ENCODE measurements at places on chromosomes 7 and 10. TPM values are rescaled to one million over a fixed set of nuclear protein-coding genes. Genes with fewer than 3 reads are reported as not detected.

DNA sequence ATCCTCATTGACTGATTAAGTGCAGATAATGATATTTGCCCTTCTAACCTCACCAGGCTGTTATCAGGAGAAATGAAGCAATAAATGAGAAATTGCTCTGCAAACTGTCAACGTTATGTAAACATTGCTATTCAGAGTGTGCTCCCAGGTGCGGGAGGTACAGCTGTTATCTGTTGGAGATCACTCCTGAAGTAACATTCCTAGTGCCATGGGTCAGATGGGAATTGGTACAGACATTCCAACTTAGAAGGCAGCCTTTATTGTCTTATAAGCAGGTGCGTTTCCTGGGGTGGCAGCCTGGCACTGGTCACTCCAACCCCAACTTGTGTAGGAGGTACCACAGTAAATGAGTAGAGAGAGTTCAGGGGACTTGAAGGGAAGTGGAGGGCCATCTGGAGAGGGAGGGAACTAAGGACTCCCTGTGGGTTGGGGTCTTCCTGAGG, 36.8 kb downstream of the HK1 start:
- H3K27me3 ChIP-seq: no peaks in the 10 kb centered on the region
- peaks cover 18% of the 10 kb centered on the region for H3K4me1 ChIP-seq
- H3K4me3 ChIP-seq: no peak overlapping the region
- DNase-seq: no peak
- H3K36me3 ChIP-seq: no peaks in the 10 kb centered on the region

- no peak overlapping the region for H3K4me3 ChIP-seq
- DNase-seq: no peak
- no peaks in the 10 kb centered on the region for H3K36me3 ChIP-seq
- H3K27ac ChIP-seq: no peak overlapping the region
These were observed 56.8 kb upstream of the YAE1 start for GRCh38 chr7:39509436-39509835.

The ETV1 gene
- 4.2 TPM for total RNA-seq

- H3K4me3 ChIP-seq: no peak overlapping the region
- no peak overlapping the region for H3K27ac ChIP-seq
- no peaks in the 10 kb centered on the region for H3K36me3 ChIP-seq
These were observed 47.7 kb downstream of the KIAA1217 start for GRCh38 chr10:24256619-24257107.

DNA sequence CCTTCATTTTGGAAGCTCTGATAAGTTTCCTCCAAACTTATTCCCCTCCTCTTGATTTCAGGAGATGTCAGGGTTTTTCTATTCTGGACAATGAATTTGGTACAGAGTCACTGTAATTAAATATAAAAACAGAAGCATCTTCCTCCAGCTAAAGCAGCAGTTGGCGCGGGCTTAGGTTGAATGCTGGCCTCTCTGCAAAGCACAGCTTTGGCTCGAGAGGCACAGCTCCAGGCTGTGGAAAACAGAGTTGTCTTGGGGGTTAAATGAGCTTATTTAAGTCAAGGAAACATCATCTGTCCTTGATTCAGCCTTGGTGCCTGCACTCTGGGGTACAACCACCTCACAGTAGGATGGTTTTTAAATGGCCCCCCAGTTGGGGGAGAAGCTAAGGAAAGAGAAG, 35.0 kb upstream of the PDCD4 start:
- peaks cover 62% of the 10 kb centered on the region for H3K4me1 ChIP-seq
- H3K4me3 ChIP-seq: no peak overlapping the region
- DNase-seq: no peak
- no peaks in the 10 kb centered on the region for H3K27me3 ChIP-seq

- H3K4me1 ChIP-seq: peaks cover 8% of the 10 kb centered on the region
- no peaks in the 10 kb centered on the region for H3K27me3 ChIP-seq
- DNase-seq: no peak
- no peak overlapping the region for H3K27ac ChIP-seq
- H3K4me3 ChIP-seq: no peak overlapping the region
These were observed 223.2 kb downstream of the PRKG1 start for GRCh38 chr10:51297438-51297837.

The GCC1 gene
- 10.8 TPM for total RNA-seq

The AKR1C8 gene
- not detected for total RNA-seq

- H3K36me3 ChIP-seq: no peaks in the 10 kb centered on the region
- H3K27ac ChIP-seq: no peak overlapping the region
- H3K4me1 ChIP-seq: no peaks in the 10 kb centered on the region
- H3K27me3 ChIP-seq: no peaks in the 10 kb centered on the region
- H3K4me3 ChIP-seq: no peak overlapping the region
- no peak for DNase-seq
These were observed 313.8 kb upstream of the ADARB2 start for GRCh38 chr10:2051108-2051507.

- H3K4me3 ChIP-seq: no peak overlapping the region
- no peaks in the 10 kb centered on the region for H3K4me1 ChIP-seq
- H3K27ac ChIP-seq: no peak overlapping the region
- DNase-seq: no peak
These were observed 219.1 kb downstream of the SEC23IP start for GRCh38 chr10:120111628-120112027.

GRCh38 chr7:140238778-140239652, 62.2 kb upstream of the KDM7A start:
- no peaks in the 10 kb centered on the region for H3K4me1 ChIP-seq
- no peaks in the 10 kb centered on the region for H3K36me3 ChIP-seq
- H3K27ac ChIP-seq: no peak overlapping the region
- H3K27me3 ChIP-seq: no peaks in the 10 kb centered on the region
- no peak overlapping the region for H3K4me3 ChIP-seq
- no peak for DNase-seq

GRCh38 chr7:155518633-155519032, 27.7 kb downstream of the CNPY1 start:
- no peaks in the 10 kb centered on the region for H3K36me3 ChIP-seq
- H3K4me3 ChIP-seq: no peak overlapping the region
- no peak overlapping the region for H3K27ac ChIP-seq
- no peak for DNase-seq
- H3K4me1 ChIP-seq: no peaks in the 10 kb centered on the region

The WEE2 gene
- not detected for total RNA-seq

GRCh38 chr10:60849217-60849616, 70.9 kb downstream of the CDK1 start:
- H3K36me3 ChIP-seq: no peaks in the 10 kb centered on the region
- H3K27me3 ChIP-seq: no peaks in the 10 kb centered on the region
- no peak overlapping the region for H3K4me3 ChIP-seq
- H3K27ac ChIP-seq: peak overlapping the region; percentile 74

The TAS2R5 gene
- 6.1 TPM for total RNA-seq

The CACNA2D1 gene
- total RNA-seq: 16.9 TPM

The KLF14 gene
- total RNA-seq: not detected

DNA sequence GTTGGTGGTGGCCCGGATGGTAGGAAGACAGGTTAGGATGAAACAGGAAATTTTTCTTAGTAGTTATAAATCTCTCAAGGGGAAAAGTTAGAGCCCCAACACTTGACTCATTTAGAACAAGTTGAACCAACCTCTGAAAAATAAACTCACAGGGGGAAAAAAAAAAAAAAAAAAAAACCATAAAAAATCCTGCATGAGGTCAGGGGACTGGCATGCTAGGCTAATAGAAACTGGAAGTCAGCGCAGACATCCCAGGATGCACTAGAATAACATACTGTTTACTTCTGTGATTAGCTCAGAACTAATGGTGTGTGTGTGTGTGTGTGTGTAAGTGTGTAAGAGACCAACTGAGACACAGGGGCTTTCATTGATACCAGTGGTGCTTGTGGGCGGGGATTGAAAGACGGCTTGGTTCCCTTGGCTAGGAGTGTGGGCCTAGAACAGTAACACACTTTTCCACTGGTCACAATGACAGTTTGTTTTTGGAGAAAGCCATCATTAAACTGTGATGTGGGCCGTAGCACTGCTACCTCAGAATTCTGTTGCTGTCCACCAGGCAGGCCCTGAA, 491.6 kb upstream of the GALNT17 start:
- no peak overlapping the region for H3K4me3 ChIP-seq
- no peak for DNase-seq
- no peaks in the 10 kb centered on the region for H3K27me3 ChIP-seq
- H3K27ac ChIP-seq: no peak overlapping the region
- H3K36me3 ChIP-seq: no peaks in the 10 kb centered on the region

The FXYD4 gene
- not detected for total RNA-seq

GRCh38 chr10:126101325-126101724, 205.0 kb downstream of the FANK1 start:
- no peak overlapping the region for H3K27ac ChIP-seq
- no peaks in the 10 kb centered on the region for H3K36me3 ChIP-seq
- no peaks in the 10 kb centered on the region for H3K27me3 ChIP-seq
- no peak overlapping the region for H3K4me3 ChIP-seq
- no peaks in the 10 kb centered on the region for H3K4me1 ChIP-seq

GRCh38 chr7:39285256-39285655, 280.9 kb upstream of the YAE1 start:
- DNase-seq: no peak
- H3K4me1 ChIP-seq: no peaks in the 10 kb centered on the region
- H3K4me3 ChIP-seq: no peak overlapping the region
